ENCODE measurements at places on chromosomes 6 and 20. TPM values are rescaled to one million over a fixed set of nuclear protein-coding genes. Genes with fewer than 3 reads are reported as not detected.

Gene DOP1A
- 47.6 TPM for total RNA-seq

Gene UBD
- 26.7 TPM for total RNA-seq

DNA sequence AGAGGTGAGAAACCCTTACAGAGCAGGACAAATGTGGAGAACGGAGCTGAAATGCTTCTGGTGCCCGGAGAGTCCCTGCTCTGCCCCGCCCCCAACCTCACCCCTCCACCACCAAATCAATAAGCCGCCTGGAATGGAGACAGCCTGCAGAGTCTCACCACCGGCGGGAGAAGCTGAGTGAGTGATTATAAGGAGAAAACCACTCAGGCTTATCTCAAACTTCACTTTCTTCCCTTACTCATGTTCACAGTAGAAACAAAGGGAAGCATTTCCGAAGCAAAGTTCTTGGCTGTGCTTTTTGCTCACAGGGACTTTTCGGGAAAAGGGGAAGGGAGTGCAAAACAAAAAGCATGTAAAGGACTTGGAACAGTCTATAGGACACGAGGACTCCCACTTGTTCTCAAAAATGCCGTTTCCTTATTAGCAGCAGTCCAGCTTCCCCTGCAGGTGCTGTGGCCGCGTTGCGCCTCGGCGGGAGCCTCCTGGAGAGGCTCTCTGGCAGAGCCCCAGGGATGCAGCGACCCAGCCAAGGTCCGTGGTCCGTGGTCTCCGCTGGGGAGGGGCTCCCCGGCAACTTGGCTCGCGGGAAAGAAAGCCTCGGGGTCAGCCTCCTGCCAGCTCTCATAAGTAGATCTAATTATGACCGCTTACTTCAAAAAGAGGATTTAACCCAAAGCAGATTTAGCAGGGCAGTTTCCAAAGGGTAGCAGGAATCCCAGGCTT, 64.8 kb upstream of the TMEM30A start:
- no peak for DNase-seq

DNA sequence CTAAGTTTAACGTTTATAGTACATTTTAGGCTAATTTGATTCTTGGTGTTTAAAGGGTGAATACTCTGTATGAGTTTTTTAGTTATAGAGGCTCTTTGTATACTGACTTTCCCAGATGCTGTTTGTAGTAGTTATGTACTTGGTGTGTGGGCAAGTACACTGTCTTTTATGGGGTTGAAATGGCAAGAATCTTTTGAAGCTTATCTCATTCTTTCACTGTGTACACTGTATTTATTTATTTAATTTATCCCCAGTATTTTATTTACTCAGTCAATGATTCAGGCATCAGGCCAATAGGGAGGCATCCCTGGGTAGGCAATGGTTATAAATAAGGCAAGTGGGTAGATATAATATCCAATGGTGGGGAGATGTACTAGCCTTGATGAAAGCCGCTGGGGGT, 277.0 kb upstream of the PTCHD4 start:
- DNase-seq: no peak

GRCh38 chr6:20183706-20184105, 28.6 kb downstream of the MBOAT1 start:
- no peak for DNase-seq

DNA sequence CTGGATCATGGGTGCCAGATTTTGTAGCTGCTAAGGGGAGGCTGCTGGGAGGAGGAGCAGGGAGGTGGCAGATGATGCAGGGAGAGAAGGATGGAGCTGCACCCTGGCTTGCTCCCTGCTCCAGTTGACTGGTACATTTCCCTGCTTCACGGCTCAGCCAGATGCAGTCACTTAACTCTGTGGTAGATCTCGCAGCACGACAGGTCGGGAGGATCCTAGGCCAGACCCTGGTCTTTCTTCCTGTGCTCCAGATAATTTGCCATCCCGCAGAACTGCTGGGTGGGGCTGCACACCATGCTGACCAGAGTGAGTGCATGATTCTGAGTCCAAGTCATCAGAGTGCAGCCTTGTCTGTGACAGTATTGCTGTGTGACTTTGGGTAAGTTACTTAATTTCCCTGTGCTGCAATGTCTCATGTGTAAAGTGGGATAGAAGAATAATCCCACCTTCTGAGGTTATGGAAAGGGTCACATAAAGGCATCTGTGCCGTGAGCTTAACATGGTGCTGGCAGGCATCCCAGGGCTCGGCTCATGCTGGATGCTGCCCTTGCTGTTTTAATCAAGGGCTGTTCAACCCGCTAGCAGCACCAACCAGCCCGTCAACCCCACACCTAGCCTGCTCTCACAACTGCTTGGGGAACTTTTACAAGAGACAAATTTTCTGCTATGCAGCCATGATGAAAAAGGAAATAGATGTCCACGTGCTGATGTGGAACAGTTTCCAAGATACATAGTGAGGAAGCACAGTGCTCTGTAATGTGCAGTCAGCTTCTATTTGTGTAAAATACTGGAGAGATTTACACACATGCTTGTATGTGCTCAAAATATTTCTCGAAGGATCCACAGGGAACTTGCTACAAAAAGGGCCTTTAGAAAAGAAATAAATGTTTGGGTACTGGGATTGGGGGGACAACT, 257.9 kb downstream of the CDH26 start:
- no peak for DNase-seq

Measured in spleen (tissue), 13 donors.